ENCODE measurements at places on chromosomes 5 and 9.

DNA sequence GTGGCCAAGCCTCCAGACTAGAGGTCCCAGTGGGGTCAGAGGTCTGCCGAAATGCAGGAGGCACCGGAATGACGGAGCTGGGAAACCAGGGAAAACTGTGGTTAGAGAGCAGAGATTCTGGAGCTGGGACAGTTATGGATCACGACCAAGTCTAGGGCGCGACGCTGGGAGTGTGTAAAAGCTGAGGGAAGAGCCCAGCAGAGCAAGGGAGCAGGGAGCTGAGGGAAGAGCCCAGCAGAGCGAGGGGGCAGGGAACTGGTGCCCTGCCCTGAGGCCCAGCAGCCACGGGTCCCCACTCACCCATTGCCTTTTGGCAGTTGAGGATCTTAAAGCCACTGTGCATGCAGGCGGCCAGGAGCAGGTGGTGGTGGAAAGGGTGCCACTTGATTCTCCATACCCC is 12.5 kb downstream of the MRPL41 start:
- no peak for DNase-seq

DNA sequence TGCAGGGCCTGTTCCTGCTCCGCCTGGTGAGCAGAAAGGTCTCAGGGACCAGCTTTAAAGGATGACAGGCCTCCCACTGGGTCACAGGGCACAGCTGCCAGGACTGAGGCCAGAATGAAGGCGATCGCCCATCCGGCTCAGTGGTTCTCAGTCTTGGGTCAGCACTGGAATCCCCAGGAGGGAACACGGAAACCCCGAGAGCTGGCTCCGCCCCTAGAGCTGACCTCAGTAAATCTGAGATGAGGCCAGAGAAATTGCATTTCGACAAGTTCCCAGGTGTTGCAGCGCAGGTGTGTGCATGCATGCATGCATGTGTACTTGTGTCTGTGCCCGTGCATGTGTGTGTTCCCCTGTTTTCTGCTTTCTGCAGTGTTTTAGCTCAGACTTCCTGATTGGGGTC is 47.2 kb upstream of the KCNMB1 start:
- DNase-seq, result no peak

GRCh38 chr9:77879437-77879943 is 152.1 kb downstream of the GNAQ start:
- DNase-seq, result no peak

GRCh38 chr5:72618708-72619107 is 111.5 kb upstream of the ZNF366 start:
- DNase-seq, result no peak

DNA sequence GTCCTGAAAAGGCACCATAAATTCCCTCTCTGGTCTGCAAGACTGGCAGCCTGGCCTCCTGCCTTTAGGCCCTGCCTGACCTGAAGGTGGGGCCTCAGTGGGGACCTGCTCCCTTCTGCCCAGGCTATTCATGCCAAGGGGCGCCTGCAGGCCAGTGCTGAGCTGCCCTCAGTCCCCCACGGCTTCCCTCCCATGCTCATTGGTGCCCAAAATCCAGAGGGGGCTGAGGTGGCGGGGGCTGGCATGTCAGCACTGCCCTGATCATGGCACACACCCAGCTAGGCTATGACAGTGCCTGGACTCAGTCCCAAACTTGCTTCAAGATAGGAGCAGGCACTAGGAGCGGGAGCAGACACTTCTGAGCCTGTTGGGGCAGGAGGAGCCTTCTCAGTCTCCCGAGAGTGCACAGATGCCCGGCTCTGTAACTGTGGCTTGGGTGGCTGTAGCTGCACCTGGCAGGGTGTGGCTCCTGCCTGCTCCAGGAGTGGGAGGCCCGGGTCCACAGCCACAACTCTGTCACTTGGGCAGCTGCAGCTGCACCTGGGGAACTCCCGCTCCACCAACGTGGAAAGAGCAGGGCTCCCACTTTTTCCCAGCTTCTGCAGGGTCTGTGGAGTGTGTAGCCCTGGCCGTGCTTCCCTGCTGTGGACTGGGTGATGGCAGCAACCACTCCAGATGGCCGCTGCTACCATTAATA is 49.0 kb downstream of the NDUFAF2 start:
- DNase-seq, result no peak

DNA sequence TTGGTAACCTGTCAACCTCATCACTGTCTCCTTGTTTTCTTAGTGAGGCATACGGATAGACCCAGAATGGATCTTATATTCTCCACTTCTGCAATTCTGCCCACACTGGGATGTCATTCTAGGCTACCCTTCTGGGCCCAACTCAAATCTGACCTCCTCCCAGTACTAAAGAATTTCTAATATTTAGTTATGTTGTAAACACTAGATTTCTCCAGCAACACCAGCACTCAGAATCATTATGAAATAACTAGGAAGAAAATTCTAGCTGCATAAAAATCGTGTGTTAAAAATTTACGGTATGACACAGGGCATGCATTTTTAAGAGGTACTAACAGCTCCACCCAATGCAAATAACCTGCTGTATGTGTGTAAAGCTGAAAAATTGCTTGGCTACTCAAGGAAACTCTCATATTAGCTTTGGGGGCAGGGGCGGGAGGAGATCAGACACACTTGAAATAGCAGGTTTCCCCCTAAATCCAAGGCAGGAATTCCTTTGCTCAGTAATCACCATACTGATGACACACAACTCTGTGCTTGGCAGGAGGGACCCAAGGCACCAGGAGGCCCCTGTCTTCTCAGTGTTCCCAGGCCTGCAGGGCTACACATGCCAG is 27.3 kb downstream of the MACROH2A1 start:
- DNase-seq, result no peak

- DNase-seq, result no peak
Observed at GRCh38 chr5:131392466-131393095, 128.7 kb downstream of the CDC42SE2 start.

DNA sequence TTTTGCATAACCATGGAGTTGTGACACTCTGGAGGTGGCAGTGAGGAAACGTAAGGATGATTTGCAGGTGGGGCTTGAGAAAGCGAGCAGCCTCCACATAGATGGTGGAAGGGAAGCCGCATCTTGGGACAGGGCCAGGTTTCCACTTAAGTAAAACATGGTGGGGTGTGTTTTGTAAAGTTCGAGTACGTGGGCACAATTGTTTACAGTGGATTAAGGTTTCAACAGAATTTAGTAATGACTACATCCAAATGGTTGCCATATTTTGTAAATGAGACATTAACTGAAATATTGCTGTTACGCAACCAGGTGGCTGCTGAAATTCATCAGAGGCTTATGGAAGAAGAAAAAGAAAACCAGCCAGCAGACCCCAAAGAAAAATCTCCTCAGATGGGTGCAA is 85.4 kb upstream of the IL7R start:
- no peak for DNase-seq

DNA sequence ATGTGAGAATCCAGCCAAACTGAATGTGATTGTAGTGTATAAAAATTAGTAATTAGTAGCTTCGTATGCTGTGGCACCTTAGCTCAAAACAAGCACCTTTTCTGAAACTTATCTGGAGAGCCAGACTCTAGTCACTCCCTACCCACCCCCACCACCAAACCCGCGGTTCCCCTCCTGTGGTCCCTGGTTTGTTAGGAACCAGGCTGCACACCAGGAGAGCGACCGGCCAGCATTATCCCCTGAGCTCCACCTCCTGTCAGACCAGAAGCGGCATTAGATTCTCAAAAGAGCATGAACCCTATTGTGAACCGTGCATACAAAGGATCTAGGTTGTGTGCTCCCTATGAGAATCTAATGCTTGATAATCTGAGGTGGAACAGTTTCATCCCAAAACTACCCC is 498.6 kb downstream of the CHSY3 start:
- DNase-seq, result no peak

DNA sequence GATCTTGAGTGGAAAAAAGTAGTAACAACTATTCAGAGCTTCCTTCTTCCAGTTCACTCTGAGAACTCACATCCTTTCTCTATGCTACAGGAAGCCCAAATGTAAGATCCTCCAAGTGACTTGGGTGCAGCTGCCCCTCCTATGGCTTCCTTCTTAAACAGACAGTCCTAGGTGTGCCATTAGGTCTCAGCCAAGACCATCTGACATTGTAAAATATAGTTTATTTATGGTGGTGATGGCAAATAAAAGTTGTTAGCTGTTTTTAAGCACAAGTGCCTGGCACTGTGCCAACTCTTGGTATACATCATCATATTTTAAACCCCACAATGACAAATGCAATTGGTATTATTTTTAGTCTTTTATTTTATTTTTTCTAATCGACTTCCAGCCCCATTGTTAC is 58.1 kb downstream of the TMEM252 start:
- DNase-seq, result no peak

- no peak for DNase-seq
Observed at GRCh38 chr9:33139421-33140228, 27.5 kb downstream of the B4GALT1 start.

GRCh38 chr9:36902861-36903524 is 131.1 kb downstream of the PAX5 start:
- no peak for DNase-seq

All from stimulated activated CD4-positive, alpha-beta T cell treated with anti-CD3 and anti-CD28 coated beads, Interleukin-4, amount 100 ng/mL, for 48 hours (primary cell).